Fibroblast of the aortic adventitia (primary cell): ENCODE measurements at places on chromosomes 3 and 15. TPM values are rescaled to one million over a fixed set of nuclear protein-coding genes. Genes with fewer than 3 reads are reported as not detected.

Gene ILDR1
- total RNA-seq = not detected in 2 replicates

Gene MYL3
- not detected in 2 replicates for total RNA-seq

- no peak for DNase-seq
Measured at GRCh38 chr15:65833501-65834205, 35.6 kb upstream of the RAB11A start.

DNA sequence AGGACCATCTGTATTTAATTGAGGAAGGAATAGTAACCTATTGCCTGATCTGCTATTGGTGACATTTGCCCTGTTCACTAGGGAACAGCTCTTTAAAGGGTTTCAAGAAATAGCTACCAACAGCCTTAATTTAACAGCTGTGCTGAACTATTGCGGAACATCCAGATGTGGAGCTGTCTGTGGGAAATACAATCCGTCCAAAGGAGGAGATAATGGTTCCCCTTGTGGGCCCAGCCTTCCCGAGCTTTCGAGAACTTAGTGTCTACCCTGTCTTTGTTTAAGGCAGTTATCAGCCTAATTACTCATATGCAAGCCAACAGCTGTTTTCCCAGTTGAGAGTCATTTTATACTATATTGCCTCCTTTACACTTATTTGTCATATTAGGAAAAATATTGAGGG, 398.6 kb downstream of the WDR72 start:
- DNase-seq = no peak

Gene INAFM2
- 8.1 and 8.9 TPM in 2 replicates for total RNA-seq

DNA sequence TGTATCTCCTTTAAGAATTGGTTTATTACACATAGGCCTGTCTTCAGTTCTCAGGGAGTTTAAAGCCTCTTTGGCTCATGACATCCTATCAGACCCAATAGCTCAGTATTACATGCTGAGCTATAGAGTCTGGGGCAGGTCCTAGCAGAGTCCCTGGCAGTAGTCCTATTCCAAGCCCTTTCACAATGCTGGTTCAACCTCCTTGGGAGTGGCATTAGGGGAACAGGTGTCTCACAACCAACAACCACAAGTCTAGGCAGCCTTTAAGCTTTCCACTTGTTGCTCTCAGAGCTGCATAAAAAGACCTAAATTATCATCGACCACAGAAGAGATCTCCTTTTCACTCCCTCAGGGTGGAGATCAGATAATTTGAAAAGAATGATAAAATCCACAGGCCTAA, 22.8 kb upstream of the C2CD4B start:
- no peak for DNase-seq
